CD14-positive monocyte (primary cell): ENCODE measurements at places on chromosomes 16 and 17. TPM values are rescaled to one million over a fixed set of nuclear protein-coding genes. Genes with fewer than 3 reads are reported as not detected.

DNA sequence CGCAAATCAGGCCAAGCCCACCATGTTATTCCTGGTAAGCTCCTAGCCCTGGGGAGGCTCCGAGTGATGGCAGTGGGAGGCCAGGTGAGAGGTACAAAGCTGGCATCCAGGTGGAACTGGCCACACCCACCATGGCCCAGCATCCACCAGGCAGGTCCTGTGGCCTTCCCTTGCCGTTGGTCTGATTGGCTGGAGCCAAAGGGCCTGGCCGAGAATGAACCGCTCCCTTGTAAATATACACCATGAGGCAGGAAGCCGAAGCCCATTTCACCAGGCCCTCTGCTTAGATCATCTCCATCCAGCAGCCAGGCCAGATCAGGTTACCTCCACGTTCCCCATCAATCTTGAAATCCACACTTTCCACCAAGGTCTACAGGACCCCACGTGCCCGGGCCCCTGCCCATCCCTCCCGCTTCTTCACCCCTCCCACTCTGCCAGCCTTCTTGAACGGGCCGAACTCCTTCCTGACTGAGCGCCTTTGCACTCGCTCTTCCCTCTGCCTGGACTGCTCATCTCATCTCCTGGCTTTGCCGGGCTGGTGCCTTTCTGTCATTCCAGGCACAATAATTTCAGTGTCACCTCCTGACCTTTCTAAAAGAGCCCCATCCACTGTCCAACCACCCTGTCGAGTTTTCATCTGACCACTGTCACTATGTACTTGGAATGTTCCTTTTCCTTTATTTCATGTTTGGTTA, 5.8 kb downstream of the SOCS1 start:
- no peak for DNase-seq

GRCh38 chr17:80816241-80817103, 175.2 kb upstream of the CHMP6 start:
- DNase-seq = no peak

GRCh38 chr16:54287131-54288029, 793 bp upstream of the IRX3 start:
- no peak for DNase-seq

The CDH3 gene
- polyA plus RNA-seq = not detected in 2 replicates

GRCh38 chr17:79781736-79782575, 4.0 kb downstream of the CBX2 start:
- DNase-seq = no peak

The TMEM114 gene
- polyA plus RNA-seq = not detected

DNA sequence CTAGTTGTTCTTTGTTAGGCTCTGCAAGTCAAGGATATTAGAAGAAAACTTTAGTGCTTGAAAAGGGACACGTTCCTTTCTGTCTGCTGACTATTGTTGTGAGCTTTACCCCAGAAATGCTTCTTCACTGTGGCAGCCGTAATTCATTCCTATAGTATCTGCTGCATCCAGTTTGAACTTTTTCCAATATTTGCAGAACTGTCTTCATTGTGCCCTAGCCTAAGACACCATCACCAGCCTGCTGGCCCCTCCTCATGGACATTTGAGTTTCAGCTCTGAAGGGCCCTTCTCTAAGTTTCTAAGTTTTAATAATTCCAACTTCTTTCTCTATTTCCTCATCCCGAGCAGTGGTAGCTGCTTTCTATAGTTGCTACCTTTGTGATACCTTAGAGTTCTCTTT, 91.7 kb downstream of the SLC39A11 start:
- DNase-seq = no peak

GRCh38 chr16:57355898-57356414, 2.6 kb upstream of the CCL22 start:
- no peak for DNase-seq

DNA sequence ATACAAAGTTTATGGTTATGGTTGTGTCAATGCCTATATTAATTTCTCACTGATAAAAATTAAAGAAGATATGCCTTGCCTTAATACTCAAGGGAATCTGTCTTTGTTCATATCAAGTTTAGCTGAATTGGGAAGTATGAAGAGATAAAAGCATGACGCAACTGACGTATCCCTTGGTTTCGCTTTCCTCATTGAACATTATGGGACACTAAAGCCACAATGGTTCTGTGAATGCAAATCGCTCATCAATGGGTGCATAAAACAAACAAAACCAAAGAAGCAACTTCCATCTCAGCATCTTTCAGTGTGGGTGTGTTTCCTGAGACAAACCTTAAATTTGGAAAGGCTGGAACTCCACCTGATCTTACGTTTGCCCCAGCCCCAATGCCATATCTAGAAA, 108.2 kb downstream of the NPIPB5 start:
- DNase-seq = no peak

The SLFN12L gene
- 0.25 TPM for polyA plus RNA-seq

- no peak for DNase-seq
Observed at GRCh38 chr16:86710602-86710950, 132.2 kb downstream of the FOXL1 start.

The SPATA22 gene
- not detected for polyA plus RNA-seq

DNA sequence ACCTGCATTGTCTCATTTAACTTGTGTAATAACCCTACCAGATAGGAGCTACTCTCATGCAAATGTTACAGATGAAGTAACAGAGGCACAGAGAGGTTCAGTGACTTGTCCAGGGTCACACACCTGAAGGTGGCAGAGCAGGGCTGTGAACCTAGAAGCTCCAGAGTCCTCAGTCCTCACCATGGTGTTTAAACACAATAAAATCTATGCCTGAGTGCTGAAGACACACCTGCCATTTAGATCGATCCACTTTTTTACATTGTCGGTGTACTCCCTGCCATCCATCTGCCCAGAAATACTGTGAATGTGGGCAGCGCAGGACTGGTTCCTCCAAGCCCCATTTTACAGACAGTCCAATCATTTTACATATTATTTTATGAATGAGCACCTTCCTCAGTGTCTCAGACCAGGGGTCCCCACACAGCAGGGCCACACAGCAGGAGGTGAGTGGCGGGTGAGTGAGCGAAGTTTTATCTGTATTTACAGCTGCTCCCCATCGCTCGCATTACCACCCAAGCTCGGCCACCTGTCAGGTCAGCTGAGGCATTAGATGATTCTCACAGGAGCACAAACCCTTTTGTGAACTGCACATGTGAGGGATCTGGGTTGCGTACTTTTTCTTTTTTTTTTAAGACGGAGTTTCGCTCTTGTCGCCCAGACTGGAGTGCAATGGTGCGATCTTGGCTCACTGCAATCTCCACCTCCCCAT, 5.6 kb downstream of the IL4R start:
- DNase-seq = no peak

The SKAP1 gene
- 1.0 TPM for polyA plus RNA-seq

DNA sequence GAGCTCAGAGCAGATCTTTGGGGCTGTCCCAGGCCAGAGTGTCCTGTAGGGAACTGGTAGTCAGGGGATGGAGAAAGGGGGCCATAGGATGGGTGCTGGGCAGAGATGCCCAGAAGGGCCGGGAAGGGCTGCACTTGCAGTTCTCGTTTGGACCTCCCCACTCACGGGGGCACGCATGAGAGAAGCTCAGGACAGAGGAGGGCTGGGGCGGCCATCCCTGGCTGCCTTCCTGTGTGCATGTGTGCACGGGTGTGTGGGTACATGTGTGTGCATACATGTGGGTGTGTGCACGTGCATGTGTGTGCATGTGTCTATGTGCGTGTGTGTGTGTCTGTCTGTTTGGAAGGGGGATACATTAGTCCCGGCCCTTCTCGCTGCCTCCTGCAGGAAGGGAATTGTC, 73.3 kb downstream of the COG7 start:
- no peak for DNase-seq

GRCh38 chr16:52294660-52295059, 252.3 kb downstream of the TOX3 start:
- no peak for DNase-seq

DNA sequence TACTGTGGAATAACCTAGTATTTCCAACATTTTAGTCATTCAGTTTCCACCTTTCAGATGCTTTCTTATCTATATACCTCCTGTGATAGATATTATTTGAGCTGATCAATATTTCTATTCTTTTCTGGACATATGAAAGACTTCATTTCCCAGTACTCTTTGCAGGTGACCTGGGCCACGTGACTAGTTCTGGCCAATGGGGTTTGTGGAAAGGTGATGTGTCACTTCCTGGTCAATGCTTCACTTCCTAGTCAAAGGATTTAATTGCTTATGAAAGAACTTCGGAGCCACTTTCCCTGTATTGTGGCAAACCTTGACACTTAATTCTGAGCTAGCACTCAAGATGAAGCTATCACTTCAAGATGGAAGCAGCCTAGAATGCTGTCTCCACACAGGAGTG, 248.9 kb upstream of the FOXF1 start:
- DNase-seq = no peak

GRCh38 chr16:9556949-9557665, 465.7 kb downstream of the HAPSTR1 start:
- no peak for DNase-seq

- no peak for DNase-seq
Observed at GRCh38 chr17:71516149-71516548, 604.7 kb upstream of the SOX9 start.

The SLC5A11 gene
- polyA plus RNA-seq = 0.37 and 0.60 TPM in 2 replicates

The TUBB3 gene
- polyA plus RNA-seq = not detected

- no peak for DNase-seq
Observed at GRCh38 chr17:41939044-41939692, 8.8 kb downstream of the ODAD4 start.

DNA sequence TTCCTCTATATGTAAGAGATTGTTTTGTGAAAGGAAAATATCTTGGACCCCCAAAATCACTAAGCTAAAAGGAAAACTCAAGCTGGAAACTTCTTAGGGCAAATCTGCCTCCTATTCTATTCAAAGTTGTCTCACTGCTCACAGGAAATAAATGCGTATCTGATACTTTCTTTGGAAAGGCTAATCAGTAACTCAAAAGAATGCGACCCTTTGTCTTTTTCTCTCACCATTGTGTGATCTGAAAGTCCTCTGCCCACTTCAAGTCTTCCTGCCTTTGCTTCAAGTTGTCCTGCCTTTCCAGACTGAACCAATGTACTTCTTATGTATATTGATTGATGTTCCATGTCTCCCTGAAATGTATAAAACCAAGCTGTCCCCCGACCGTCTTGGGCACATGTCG, 157.3 kb downstream of the KIF2B start:
- no peak for DNase-seq

The TEKT5 gene
- polyA plus RNA-seq = 0.16 TPM in 1 of 2 replicates, not detected in the other

GRCh38 chr16:81645266-81645694, 133.8 kb upstream of the PLCG2 start:
- no peak for DNase-seq

The CNTNAP1 gene
- polyA plus RNA-seq = 0.24 TPM

GRCh38 chr16:48596326-48596725, 13.7 kb downstream of the N4BP1 start:
- DNase-seq = no peak

GRCh38 chr16:19872179-19872863, 12.3 kb downstream of the GPRC5B start:
- no peak for DNase-seq

GRCh38 chr16:31084584-31085302, 4.0 kb downstream of the PRSS53 start:
- no peak for DNase-seq

DNA sequence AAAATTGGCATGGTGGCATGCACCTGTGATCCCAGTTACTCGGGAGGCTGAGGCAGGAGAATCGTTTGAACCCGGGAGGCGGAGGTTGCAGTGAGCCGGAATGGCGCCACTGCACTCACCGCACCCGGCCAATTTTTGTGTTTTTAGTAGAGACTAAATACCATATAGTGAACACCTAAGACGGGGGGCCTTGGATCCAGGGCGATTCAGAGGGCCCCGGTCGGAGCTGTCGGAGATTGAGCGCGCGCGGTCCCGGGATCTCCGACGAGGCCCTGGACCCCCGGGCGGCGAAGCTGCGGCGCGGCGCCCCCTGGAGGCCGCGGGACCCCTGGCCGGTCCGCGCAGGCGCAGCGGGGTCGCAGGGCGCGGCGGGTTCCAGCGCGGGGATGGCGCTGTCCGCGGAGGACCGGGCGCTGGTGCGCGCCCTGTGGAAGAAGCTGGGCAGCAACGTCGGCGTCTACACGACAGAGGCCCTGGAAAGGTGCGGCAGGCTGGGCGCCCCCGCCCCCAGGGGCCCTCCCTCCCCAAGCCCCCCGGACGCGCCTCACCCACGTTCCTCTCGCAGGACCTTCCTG, at the start of gene HBQ1:
TSS of gene HBQ1 (plus strand) at position 359 of the 575 bp plus-strand sequence. CDS start at position 387, 28 bp downstream.
- no peak for DNase-seq

- no peak for DNase-seq
Observed at GRCh38 chr17:11954936-11955335, 42.3 kb downstream of the ZNF18 start.

GRCh38 chr16:1998360-1998835, 8.6 kb downstream of the SYNGR3 start:
- no peak for DNase-seq

DNA sequence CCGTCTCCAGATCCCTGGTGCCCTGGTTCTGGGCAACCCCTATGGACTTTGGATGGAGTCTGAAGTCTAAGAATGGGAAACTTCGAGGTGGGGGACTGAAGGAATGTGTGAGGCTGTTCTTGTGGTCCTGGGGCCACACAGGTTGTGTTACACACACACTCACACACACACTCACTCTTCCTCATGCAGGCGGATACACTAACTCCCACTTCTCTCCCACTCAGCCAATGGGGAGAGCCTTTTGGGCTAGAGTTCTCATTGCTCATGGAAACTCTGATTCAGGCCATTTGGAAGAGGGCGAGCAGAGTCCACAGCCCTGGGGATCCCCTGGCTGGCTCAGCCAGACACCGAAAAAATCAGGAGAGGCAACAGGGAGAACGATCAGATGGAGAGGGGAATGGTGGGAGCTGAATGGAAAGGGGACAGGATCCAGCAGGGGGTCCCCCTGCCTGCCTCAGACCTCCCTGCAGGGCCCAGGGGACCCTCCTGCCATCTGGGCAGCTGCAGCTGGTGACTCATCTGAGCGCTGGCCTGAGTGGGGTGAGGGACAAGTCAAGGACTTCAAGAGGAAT, 9.1 kb downstream of the IGFBP4 start:
- no peak for DNase-seq

- peak; percentile 35 for DNase-seq
Observed at GRCh38 chr17:55601874-55602364, 90.7 kb upstream of the SMIM36 start.

GRCh38 chr16:19186408-19186807, 18.4 kb downstream of the SYT17 start:
- no peak for DNase-seq

DNA sequence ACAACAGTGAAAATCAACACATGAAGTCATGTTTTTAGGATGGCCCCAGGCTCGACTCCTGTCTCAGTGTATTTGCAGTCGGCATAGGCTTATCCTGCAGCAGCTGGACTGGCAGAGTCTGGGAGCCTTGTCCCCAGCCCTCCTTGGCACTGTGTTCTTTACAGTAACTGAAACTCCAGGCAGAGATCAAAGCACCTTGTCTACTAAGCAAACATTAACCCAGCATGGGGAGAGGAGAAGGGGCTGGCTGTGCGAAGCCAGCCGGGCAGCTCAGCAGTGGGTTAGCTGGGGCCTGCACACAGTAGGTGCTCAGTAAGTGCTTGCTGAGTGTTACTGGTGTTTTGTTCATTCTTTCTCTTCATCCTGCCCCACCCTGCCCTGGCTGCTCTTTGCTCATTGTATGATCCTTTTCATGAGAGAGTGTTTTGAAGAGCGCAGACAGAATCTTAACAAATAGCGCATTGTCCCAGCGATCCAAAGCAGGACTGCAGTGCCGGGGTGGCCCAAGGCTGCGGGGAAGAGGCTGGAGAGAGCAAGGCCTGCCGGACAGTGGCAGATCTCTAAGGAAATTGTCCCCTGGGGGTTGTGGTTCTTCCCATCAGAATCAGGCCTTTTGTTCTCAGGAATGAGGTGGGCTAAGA, 23.5 kb upstream of the ITGB4 start:
- DNase-seq = no peak

The WNT3 gene
- 0.01 TPM in 1 of 2 replicates, not detected in the other for polyA plus RNA-seq
